Activated T-cell treated with anti-CD3 and anti-CD28 coated beads, Interleukin-2, amount 50 U/mL, for 1 hour (primary cell): ENCODE measurements at places on chromosomes 6 and 20.

GRCh38 chr6:41092421-41093140 lies 19.8 kb downstream of the NFYA start:
- DNase-seq: no peak

DNA sequence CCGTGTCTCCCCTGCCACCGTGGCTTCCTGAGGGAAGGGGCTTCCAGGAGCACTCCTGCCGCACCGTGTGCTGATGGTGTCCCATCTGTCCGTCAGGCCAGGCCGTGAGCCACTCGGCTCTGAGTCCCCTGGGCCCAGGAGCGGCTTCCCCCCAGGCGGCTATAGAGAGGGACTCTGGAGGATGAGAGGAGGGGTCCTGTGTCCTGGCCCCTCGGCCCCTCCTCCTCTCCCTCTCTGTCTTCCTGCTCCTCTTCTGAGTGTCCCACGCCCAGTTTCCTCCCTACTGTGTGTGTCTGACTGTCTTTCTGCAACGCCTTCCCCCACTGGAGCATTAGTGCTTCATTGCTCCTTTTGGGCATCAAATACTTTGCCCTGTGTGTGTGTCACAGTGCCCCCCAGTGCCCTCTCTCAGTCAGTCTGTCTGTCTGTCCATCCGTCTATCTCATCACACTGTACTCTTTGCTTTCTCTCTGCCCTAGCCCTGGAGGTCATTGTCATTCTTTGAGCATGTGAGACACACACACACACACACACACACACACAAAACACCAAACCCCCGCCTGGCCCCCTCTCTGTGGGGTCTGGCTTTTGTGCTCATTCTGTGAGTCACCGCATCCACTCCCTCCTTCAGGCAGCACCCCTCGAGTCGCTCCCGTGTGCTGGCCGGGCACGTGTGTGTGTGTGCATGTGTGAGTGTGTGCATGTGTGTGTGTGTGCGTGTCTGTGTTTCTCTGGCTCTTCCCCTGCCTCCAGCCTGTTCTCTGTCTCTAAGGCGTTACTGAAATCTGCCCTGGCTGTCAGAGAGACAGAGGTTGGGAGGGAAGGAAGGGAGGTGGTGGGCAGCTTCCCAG lies 71.9 kb downstream of the SRC start:
- no peak for DNase-seq

GRCh38 chr20:328975-329695 lies 3.8 kb downstream of the SOX12 start:
- no peak for DNase-seq

DNA sequence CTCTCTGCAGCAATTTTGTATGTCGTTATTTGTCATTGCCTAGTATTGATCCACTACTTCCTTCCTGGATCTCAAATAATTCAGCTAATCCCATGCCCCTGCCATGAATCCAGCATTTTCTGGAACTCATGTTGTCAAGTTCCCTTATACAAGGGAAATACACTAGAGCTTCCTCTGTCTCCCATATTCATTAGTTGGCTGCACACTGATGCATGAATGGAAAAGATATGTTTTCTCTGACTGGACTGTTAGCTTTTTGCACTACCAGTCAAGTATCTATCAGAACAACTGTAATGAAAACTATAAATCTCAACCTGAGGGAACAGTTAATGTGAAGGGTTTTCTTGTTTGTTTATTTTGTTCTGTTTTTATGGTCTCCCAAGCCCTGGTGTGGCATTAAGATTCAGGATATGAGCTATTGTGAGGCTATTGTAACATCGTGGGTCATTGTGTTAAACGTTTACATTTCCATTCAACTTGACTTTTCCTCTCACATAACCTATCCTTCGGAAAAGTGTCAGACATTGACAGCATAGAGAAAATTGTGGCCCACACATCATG lies 102.5 kb upstream of the FAM8A1 start:
- DNase-seq: no peak

DNA sequence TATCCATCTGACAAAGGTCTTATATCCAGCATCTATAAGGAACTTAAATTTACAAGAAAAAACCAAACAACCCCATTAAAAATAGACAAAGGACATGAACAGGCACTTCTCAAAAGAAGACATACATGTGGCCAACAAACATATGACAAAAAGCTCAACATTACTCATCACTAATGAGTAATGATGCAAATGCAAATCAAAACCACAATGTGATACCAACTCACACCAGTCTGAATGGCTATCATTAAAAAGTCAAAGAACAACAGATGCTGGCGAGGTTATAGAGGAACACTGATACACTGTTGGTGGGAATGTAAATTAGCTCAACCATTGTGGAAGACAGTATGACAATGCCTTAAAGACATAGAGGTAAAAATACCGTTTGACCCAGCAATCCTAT lies 13.9 kb downstream of the MACROD2 start:
- no peak for DNase-seq

DNA sequence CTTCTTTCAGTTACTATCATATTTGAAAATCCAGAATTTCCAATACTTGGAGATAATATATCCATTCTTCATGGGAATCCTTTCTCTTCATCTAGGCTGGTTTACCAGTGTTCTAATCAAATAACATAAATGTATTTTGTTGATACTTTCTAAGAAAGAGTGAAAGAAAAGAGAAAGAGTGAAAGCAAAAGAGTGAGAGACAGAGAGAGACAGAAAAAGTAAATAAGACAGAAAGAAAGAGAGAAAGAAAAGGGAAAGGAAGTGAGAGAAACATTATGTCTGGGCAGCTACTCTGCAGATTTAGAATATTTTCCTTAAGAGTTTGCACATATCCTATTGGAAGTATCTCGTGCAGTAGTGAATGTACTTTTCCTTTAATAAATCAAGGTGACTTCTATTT lies 781.0 kb upstream of the GJE1 start:
- DNase-seq: no peak

- DNase-seq: no peak
These were observed 4.9 kb downstream of the SIGLEC1 start for GRCh38 chr20:3707508-3707899.

DNA sequence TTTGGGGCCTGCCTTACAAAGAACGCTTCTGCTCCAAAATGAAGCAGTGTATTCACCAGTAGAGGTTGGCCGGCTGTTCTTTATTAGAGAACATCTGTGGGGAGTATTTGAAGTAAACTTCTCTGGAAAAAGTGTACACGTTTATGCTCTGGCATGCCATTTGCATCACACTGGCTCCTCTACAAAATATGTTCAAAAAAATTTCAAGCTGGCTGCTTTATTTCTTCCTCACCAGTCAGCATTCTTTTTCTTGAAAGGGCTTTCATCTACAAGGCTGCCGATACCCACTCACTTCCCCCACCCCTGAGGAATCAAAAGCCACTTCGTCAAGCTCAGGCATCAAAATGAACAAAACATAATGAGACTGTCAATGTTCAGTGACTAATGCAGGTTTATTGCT lies 294.1 kb downstream of the TFAP2B start:
- DNase-seq: no peak

DNA sequence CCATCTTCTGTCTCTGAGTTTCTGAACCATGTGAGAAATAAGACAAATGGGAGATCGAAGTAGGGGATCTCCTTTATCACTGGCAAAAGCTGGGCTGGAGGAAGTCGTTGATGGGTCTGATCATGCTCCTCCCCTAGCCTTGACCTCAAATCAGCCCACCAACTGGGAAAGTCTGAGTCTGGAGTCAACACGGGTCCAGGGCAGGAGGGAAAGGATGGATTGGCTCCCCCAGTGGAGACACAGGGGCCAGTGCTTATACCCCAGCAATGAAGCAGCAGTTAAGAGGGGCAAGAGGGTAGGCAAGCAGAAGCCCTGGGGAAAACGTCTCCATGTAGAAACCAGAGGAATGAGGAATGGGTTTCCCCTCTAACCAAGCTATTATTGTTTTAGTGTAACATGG lies 152.6 kb downstream of the TBC1D7 start:
- DNase-seq: no peak

GRCh38 chr20:62050166-62051120 lies 15.2 kb downstream of the TAF4 start:
- DNase-seq: no peak

DNA sequence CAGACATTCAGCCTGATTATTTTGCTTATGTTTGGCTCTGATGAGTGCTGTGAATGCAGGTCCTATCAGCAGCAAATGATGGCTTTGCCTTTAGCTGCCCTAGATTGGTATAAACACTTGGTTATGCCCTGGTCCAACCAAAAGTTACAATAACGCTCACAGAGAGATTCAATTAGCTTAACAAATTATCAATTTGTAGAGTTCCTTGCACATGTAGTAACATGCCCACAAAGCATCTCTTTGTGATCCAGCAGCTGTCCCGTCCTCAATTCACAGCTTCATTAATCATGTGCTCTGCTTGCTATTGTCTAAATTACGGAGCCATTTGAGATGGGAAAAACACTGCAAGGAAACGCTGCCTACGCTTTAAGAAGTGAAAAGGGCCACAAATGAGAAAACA lies 457.9 kb downstream of the HDGFL1 start:
- DNase-seq: no peak

DNA sequence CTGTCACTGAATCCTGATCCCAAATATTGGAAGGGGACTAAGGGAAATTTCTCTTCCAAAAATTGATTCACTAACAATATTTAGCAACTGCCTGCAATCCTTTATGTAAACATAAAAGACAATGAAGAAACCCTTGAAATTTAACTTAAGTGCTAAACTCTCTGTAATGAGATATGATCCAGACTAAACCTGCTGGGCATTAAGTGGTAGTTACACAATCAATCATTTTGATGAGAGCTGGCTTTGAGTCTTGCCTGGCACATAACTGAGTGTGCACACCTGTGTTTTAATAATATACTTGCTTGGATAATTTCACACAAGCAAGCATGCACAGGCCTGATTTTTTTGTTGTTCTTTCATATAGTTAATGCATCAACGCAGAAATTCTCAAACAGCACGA lies 9.8 kb upstream of the ZFP64 start:
- DNase-seq: no peak

DNA sequence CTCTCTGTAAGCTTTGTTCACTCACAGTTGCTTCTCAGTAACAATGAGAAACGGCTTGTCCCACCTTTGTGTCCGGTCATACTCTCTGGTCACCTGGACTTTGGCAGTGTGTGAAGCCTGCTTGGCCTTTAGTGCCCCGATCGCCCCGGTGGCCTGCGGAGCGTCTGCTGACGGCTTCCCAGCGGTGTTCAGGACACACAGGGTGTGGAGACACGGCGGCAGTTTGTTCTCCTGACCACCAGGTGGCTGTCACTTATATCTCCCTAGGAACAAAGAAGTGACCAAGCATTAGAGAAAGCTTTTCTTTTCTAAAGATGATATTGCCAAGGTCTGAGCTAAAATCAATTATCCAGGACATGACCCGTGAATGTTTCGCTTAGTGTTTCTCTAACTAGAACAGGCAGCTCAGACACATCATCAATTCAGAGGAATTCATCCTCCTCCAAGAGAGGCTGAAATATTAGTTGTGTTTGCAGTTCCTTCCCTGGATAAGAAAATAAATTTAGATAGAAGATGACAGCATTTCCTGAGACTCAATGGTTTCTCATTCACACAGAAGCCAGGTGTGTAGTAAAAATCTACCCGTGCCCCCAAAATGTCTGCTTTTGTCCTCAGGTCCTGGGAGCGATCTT lies 167.4 kb upstream of the THBS2 start:
- DNase-seq: no peak

- DNase-seq: no peak
These were observed 33.5 kb downstream of the RPP21 start for GRCh38 chr6:30378290-30378937.

- DNase-seq: no peak
These were observed 817.1 kb downstream of the KIF16B start for GRCh38 chr20:15756002-15756753.

- DNase-seq: no peak
These were observed 118.7 kb downstream of the TBX18 start for GRCh38 chr6:84645563-84646266.

DNA sequence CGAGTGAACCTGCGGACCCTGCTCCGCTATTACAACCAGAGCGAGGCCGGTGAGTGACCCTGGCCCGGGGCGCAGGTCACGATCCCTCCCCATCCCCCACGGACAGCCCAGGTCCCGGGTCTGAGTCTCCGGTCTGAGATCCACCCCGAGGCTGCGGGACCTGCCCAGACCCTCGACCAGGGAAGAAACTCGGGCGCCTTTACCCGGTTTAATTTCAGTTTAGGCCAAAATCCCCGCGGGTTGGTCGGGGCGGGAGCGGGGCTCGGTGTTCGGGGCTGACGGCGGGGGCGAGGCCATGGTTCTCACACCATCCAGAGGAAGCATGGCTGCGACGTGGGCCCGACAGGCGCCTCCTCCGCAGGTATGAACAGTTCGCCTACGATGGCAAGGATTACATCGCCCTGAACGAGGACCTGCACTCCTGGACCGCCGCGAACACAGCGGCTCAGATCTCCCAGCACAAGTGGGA lies 46.9 kb upstream of the TRIM26 start:
- peak; percentile 43 for DNase-seq

DNA sequence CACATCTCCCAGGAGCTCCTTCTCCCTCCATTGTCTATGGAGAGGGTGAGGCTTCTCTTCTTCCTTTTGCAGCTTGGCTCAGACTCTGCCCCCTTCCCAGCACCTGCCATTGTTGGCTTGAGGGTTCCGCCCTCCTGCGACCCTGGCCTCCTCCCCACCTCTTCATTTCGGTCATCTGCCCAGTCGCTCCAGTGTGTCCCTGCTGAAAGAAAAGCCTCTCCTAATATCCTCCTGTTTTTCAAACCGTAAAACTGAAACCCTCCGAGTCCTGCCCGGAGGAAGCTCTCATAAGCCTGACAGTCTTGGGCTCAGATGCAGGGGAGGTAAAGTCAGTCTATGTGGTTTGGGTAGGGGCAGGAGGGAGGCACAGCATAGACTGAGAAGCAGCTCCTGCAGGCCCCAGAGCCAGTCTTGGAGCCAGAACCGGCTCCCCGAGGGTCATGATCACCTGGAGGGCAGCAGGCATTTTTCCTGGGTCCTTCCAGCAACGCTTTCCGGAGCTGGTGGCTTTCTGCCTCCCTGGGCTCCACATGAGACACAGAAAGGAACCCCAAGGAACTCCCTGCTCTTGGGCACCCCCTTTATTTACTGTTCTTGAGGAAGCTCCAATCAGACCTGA lies 235.1 kb downstream of the SMOC2 start:
- DNase-seq: no peak

- DNase-seq: no peak
These were observed 98.3 kb downstream of the SIM1 start for GRCh38 chr6:100366419-100366818.

- peak; percentile 81 for DNase-seq
These were observed 3.8 kb downstream of the SPAG4 start for GRCh38 chr20:35619196-35620095.

- DNase-seq: no peak
These were observed 379.4 kb downstream of the TAF4 start for GRCh38 chr20:61686051-61686936.

- no peak for DNase-seq
These were observed 99.6 kb upstream of the SLC24A3 start for GRCh38 chr20:19112828-19113227.
